Psoas muscle (tissue), 8 donors: ENCODE measurements at places on chromosomes 7 and 10.

DNA sequence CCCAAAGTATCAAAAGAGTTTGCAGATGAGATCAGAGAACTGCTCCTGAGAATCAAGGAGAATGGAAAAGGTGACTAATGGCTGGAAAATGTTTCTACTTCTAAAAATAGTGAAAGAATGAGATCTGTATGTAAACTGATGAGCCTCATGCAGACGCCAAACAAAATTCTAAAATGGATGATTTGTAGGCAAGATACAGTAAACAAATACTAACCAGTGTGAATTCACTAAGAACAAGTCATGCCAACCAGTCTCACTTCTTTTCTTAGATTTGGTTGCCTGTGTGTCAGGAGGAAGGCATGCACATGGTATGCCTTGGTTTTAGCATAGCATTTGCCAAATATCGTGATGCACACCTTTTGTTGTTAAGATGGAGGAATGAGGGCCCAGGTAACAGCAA lies 94.9 kb upstream of the PIK3CG start:
- DNase-seq, result no peak

- no peak for DNase-seq
These were observed 121.3 kb downstream of the AGMO start for GRCh38 chr7:15440482-15440881.

DNA sequence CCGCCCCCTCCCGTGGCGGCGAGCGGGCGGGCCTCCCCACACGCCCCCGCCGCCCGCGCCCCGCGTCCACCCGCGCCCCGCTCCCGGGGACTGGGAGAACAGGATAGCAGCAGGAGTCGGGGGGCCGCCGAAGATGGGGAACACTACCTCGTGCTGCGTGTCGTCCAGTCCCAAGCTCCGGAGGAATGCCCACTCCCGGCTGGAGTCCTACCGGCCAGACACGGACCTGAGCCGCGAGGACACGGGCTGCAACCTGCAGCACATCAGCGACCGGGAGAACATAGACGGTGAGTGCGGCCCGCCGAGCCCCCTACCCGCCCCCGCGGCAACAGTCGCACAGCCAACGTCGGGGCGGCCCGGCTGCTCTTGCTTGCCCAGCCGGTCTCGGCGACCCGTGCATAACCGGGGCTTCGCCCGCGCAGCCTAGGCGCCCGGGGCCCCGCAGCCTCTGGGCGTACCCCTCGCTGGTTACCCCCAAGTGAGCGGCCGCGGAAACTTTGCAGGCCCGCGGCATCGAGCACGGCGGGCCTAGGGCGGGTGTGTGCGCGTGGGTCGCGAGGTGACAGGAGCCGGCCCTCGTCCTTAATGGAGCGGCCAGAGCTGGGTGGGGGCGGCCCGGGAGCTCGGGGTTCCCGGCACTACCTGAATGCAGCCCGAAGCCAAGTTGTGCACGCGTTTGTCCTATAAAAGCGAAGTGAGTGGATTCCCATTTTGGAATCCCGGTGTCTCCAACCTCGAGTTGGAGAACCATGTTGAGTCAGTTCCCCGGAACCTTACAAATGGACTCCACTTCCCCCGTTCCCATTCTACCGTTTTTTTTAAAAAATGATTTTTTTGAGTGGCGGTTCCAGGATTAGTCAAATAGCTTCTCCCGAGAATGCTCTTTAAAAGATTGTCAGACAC lies 863 bp downstream of the CCNY start:
- peak; percentile 36 for DNase-seq

DNA sequence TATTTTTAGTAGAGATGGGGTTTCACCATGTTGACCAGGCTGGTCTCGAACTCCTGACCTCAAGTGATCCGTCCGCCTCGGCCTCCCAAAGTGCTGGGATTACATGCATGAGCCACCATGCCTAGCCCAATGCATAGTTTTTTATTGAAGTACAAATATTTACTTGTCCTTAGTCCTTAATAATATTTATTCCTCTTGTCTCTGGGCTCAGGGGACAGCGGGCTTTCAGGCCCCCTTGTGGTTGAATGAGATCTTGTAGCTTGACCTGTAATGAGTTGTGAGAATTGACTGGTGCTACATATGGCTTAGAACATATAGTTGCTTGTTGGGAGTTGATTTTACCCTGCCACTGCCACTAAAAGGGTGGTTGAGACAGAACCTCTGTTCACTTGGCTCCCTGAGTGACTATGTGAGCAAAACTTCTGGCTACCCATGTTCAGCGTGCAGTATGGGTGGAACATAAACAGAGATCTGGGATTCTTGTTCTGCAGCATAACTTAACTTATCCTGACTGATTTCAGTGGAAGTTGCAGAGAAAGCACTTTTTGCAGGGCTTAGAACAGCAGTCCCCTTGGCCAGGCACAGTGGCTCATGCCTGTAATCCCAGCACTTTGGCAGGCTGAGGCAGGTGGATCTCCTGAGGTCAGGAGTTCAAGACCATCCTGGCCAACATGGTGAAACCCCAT lies 14.9 kb downstream of the CCL26 start:
- DNase-seq, result no peak

GRCh38 chr10:30915146-30915545 lies 116.5 kb downstream of the ZNF438 start:
- DNase-seq, result no peak

DNA sequence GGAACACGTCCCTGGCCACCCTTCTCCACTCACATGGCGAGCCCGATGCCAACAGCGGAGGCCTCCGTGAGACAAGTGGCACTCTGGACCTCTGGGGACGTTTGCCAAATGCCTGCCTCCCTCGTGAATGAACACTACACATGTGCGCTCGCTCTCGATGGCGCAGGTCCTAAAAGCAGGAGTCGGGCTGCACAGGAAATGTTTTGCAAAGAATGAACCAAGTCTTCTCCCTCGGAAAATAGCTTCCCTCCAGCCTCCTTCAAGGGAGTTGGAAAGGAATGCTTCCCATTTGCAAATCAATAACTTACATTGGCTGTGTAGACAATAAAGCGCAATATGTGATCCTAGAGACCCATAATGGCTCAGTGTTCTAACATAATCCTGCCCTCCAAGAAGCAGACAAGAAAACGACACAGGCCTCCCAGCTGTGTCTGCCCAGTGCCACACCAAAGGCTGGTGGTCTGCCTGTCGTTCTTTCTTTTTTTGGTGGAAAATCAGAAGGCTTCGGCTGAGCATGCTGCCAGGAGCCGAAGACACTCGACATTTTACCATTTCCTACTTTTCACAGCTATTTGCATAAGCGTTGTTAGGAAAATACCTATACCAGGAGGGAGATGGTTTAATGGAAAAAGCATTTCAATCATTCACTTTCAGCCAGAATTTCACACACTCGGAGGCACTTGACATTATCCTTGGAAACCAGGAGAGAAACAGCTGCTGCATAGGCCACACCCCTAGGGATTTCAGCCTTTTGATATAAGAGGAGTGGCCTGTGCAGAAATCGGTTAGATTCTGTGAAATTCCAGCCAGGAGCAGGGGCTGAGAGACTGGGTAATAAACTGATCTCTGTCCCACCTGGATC lies 38.4 kb downstream of the ATXN7L1 start:
- DNase-seq, result peak; percentile 62

DNA sequence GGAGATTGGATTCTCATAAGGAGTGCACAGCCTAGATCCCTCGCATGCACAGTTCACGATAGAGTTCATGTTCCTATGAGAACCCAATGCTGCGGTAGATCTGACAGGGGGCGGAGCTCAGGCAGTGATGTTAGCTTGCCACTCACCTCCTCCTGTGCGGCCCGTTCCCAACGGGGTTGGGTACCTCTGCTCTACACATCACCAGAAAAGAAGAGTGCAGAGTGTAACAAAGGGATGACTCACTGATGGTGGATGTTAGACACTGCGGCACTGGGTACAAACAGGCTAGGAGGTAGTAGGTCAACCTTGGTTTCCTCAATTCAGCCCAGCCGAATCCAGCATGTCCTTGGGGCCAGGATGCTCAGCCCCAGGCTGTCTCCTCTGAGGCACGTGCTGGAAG lies 66.8 kb upstream of the CHST15 start:
- DNase-seq, result no peak

DNA sequence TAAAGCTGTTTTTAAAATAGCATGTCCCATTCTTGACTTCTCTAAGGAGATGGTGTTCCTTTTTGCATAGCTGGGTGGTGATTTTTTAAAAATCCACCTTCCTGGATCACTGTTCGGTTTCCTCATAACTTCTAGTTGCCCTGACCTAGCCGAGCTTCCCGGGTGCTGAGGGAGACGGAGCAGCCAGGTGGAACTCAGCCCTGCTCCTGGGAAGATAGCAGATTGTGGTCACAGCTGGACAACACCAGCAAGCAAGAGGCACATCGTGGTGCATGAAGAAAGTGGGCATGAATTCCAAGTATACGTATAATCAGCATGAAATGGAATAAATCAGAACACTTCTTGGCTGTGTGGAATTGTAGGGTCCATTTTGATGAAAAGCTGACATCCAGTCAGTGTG lies 73.5 kb upstream of the RSU1 start:
- no peak for DNase-seq

- DNase-seq, result no peak
These were observed 12.6 kb upstream of the SH2B2 start for GRCh38 chr7:102273749-102274712.

GRCh38 chr10:102614888-102615287 lies 29.4 kb upstream of the TRIM8 start:
- DNase-seq, result no peak

DNA sequence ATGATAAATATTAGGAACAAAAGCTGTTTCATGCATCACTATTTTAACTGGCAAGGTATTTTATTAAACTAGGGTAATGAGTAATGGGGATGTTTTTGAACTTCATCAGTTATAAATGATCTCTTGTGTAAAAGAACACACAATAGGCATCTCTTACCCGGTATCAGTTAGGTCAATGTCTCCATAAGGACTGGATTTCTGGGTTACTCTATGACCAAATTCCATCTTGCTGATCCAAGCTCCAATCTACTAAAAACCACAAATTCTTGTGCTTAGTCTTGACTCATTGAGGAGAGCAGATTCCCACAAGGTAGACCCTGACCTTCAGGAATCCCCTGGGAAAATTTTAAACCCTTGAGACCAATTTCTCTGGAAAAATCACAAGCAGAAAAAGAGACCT lies 1167.7 kb downstream of the XPNPEP1 start:
- no peak for DNase-seq

GRCh38 chr10:25641595-25641994 lies 292.4 kb upstream of the MYO3A start:
- DNase-seq, result no peak

DNA sequence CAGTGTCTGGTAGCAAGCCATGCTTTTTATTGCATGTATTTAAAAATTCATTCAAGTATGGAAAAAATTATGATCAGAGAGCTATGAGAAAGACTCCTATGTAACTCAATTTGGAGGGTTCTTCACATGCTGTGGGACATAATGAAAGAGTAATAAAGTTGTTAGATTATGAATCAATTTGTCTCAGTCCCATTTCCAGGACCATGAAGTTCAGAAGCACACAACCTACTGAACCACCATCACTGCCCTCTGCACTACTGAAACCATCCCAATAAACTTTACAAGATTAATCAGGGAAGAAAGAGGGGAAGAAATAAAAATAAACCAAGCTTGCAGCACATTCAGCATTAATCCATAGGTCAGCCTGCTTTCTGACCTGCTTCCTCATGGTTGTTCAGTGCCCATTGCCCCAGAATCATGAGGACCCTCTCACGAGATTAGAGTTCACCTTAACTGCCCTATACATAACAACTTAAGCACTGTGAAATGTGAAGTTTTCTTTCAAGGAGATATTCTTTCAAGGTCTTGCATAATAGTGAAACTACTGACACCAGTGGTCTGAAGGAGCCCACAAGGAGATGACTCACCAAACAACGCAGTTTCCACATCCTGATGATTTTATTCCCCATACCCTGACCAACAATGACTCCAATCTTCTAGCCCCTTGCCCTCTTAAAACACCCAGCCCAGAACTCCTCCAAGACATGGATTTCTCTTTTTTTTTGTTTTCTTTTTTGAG lies 171.5 kb upstream of the ADCY1 start:
- DNase-seq, result no peak

GRCh38 chr7:2299870-2300512 lies 14.2 kb downstream of the SNX8 start:
- DNase-seq, result no peak

DNA sequence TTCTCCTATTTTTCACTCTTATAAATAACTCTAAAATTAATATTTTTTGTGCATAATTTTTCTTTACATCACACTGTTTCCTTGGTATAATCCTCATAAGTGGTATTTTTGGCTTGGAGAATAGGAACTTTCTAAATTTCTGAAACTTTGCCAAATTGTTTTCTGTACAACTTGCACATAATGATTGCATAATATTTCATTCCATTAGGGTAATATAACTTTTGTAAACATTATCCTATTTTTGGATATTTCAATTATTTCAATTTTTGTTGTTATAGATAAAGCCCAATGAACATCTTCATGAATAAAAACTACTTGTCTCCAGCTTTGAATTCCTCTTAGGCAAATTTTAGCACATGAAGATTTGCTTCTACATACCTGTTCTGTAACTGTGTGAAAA lies 135.9 kb downstream of the ELAPOR2 start:
- DNase-seq, result no peak

DNA sequence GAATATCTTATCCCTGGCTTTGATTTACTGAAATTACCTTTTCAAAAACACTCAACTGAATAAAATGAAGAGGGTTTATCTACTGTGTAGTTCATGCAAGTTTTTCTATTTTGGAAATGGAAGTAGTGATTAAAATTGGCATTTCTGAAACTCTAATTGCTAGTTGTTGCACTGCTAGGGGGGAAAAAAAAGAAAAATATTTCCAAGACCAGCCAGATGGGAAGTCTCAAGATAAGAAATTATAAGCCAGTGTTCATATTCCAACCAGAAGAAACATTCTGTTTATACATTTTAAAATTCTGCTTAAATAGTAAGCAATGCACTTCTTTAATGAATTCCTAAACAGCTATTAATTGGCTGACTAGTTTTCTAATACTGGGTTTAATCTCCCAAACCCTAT lies 9.4 kb upstream of the ADO start:
- no peak for DNase-seq

DNA sequence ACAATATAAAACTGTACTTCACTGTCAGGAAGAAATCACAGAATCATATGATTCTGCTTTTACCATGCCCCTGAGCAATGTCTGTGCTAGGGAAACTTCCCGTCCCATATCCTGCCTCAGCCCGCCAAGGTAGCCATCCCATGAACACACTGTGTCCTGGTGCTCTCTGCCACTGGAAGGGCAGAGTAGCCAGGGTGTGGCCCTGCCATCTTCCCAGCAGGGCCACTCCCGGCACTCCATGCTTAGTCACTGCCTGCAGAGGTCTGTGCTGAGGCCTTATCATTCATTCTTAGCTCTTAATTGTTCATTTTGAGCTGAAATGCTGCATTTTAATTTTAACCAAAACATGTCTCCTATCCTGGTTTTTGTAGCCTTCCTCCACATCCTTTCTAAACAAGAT lies 31.8 kb downstream of the AP3M1 start:
- no peak for DNase-seq

DNA sequence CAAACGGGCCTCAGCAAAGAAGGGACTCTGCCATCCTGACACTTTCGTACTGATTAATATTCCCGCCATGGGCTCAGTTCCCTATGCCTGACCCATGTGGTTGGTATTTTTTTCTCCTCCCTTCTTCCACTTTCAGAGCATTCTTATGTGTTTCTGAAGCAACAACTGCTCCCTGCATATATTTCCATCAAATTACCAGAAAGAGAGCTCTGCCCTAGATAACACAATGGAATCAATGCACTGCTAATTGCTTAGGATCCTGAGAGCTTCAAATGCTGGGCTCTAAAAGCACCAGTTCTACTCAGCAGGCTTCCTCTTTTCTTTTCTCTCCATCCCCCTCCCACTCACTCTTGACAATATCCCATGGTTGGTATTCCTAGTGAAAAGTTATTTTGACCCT lies 5.3 kb downstream of the TECTB start:
- DNase-seq, result no peak
